Fibroblast of skin of left quadriceps (primary cell): ENCODE measurements at places on chromosomes 5 and 9.
A peak's percentile ranks its signal among the peaks of the same experiment; 100 is the strongest.

GRCh38 chr5:101686536-101687157 is 609.4 kb downstream of the SLCO4C1 start:
- no peak for DNase-seq

DNA sequence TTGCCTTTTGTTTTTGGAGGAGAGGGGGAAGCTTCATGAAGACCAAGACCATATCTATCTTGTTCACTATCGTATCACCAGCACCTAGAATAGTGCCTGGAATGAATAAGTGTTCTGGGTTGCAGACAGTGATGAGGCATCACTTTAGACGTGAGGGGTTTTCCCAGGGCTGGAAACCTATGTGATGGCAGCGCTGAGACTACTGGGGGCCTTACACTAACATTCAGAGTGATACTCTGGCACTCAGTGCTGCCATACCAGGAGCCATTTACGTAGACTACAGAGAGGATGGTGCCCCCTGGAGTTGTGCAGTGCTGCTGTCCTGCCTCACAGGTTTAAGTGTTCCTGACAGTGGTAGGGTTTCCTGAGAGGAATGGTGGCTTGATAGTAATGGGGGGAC is 6.9 kb downstream of the CCL19 start:
- DNase-seq = no peak

DNA sequence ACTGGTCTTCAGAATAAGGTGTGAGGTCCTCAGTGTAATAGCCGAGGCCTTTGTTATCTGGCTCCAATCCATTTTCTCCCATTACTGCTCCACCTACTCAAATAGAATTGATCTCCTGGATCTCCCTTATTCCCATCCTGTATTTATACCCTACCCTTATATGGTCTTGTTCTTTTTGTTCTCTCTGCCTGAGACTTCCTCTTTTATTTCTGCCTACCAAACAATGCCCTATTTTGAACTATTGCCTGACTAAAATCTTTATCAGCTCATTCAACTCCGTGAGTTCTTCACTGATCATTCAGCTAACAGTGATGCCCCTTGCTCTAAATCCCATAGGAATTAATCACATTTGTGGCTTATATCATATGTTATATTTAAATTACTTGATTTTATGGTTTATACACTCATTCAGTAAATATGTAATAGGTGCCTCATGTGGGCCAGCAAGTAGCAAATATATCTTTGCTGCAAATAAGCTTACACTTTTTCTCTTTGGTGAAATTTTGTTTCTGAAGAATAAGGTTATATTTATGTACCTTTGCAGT is 417.5 kb upstream of the MEF2C start:
- DNase-seq = no peak

GRCh38 chr5:123809594-123810221 is 297.7 kb downstream of the CSNK1G3 start:
- no peak for DNase-seq

- no peak for DNase-seq
Measured at GRCh38 chr9:110355911-110356310, 18.2 kb upstream of the TXNDC8 start.

GRCh38 chr5:149062371-149063016 is 368 bp downstream of the SH3TC2 start:
- peak; percentile 58 for DNase-seq

GRCh38 chr5:107459605-107460004 is 211.1 kb downstream of the EFNA5 start:
- DNase-seq = no peak

GRCh38 chr9:136103651-136104487 is 8.8 kb upstream of the NACC2 start:
- DNase-seq = no peak

DNA sequence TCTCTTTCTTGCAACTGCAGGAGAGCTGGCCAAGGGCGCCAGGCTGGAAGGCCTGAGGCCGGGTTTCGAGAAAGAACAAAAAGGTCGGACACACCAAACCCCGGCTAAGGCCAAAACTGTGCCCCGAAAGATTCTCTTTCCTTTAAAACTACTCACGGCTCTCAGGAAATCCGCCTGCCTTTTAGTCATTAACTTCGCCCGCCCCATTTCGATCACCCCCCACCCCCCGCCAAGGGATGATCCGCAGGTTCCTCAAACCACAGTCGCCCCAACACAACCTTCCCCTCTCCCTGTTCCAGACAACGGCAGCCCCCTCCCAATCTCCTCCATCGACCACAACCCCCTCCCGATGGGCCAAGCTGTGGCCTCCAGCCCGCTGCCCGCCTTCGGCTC is 536 bp downstream of the FEM1C start:
- no peak for DNase-seq

GRCh38 chr5:97838214-97838613 is 655.2 kb upstream of the RIOK2 start:
- DNase-seq = peak; percentile 97

- DNase-seq = no peak
Measured at GRCh38 chr5:58855851-58856739, 273.2 kb downstream of the RAB3C start.

GRCh38 chr5:56964173-56964572 is 12.2 kb upstream of the MIER3 start:
- DNase-seq = no peak

GRCh38 chr9:5305741-5306140 is 1.2 kb upstream of the RLN2 start:
- DNase-seq = no peak

- no peak for DNase-seq
Measured at GRCh38 chr5:120599576-120599975, 135.5 kb downstream of the PRR16 start.

- no peak for DNase-seq
Measured at GRCh38 chr5:133292300-133292699, 240.5 kb downstream of the HSPA4 start.

GRCh38 chr5:73312146-73312871 is 136.3 kb downstream of the FOXD1 start:
- peak; percentile 98 for DNase-seq

- DNase-seq = no peak
Measured at GRCh38 chr5:65651144-65651543, 26.3 kb downstream of the SHLD3 start.

DNA sequence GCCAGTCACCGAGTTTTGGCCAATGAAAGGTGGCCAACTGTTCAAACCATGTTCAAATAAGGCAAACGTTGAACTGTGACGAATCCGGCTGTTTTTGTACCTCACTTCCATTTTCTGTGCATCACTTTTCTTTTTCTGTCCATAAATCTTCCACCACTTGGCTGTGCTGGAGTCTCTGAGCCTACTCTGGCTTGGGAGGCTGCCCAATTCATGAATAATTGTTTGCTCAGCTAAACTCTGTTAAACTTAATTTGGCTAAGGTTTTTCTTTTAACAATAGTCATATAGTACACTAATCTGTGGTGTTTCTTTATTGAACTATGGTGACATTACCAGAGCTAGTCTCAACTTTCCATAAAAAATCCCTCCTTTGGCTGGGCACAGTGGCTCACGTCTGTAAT is 11.3 kb downstream of the NIM1K start:
- DNase-seq = no peak

GRCh38 chr9:6219981-6220380 is 4.4 kb downstream of the IL33 start:
- DNase-seq = no peak

GRCh38 chr9:88996921-88997235 is 5.6 kb downstream of the S1PR3 start:
- no peak for DNase-seq

DNA sequence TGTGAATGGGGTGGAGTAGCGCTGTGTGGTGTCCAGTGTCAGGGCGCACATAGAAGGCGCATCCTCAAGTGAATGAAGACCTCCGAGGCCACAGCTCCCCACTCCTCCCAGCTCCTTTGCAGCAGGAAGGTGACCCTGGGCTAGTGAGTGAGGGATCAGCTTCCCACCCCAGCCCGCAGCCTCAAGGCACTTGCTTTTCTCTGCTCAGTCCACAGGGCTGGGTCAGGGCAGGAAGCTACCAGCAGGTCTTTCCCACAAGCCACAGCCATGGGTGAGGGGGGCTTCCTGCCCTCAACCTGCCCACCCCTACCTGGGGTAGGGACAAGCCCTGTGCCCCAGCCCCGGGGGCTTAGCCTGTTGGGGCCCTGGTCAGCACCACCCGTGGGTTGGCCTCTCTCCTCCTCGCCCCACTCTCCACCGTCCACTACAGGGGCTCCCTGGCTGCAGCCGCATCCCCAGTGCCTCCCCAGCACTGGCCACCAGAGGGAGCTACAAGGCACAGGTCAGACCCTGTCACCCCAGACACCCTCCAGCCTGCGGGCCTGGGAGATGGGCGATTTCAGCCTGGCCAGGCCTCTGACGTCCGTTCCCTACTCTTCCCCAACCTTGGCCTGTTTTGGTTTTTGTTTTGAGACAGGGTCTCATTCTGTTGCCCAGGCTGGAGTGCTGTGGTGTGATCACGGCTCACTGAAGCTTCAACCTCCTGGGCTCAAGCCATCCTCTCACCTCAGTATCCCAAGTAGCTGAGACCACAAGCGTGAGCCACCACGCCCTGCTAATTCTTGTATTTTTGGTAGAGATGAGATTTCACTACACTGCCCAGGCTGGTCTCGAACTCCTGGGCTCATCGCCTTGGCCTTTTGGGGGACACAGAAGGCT is 1.3 kb upstream of the ABCA2 start:
- DNase-seq = no peak

DNA sequence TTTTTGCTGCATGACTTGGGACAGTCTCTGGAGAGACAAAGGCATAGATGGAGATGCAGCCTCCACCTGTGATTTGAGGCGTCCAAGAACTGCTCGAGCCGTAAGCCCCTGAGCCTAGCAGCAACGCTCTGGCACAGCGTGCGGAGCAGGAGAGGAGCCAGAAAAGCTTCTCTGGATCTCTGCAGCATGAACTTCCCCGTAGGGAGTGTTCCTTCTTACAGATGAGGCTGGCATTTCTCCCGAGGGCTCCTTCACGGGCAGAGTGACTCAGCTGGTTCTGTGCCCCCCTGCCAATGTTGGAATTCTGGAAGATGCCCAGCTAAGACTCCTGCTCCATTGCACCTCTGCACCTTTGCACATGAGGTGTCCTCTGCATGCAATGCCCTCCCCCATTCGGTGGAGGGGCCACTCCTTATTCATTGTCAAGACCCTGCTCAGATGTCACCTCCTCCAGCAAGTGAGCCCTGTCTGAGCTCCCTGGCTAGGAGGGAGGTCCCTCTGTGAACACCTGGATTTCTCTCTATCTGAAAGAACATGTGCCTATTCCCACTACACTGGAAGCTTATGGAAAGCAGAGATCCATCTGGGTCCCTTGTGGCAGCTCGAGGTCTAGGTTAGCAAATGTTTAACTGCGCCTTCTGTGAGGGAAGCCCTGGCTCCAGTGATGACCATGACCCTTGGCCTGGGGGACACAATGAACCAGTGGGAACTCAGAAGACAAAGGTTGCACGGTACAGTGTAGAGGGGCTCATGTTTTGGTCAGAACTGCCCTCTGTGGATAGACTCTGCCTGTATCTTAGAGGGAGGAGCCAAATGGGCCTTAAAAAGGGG is 39.6 kb downstream of the SH3PXD2B start:
- DNase-seq = no peak

GRCh38 chr9:135077497-135078200 is 9.8 kb upstream of the OLFM1 start:
- no peak for DNase-seq

DNA sequence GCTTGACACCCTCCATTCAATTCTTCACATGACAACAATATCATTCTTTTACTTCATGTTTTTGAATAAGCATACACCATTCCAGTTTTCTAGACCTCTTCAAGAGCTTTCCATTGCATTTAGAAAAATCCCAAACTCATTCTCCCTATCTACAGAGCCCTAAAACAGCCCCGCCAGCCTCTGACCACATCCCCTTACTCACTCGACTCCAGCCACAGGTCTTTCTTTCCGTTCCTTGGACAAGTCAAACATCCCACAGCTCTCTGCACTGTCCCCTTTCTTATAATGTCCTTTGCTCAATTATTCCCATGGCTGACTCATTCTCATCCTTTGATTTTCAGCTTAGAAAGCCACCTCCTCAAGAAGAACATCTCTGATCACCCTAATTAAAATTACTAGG is 38.2 kb downstream of the TTC39B start:
- DNase-seq = no peak

DNA sequence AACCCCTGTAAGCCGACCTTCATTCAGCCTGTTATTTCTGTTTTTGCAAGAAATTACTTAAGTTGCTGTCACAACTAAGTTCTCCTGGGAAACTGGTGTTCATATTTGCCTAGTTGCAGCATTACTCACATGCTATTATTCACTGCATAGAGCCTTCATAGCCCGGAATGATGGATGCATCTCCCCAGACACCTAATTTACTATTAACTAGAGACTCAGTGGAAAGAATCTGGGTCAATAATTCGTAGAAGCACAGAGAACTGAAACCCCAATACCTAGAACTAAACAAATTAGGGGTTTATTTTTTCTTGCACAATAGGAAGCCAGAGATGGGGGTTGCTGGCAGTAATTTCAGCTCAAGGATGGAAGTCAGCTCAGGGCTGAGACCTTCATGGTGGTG is 45.7 kb upstream of the FAM170A start:
- DNase-seq = no peak

DNA sequence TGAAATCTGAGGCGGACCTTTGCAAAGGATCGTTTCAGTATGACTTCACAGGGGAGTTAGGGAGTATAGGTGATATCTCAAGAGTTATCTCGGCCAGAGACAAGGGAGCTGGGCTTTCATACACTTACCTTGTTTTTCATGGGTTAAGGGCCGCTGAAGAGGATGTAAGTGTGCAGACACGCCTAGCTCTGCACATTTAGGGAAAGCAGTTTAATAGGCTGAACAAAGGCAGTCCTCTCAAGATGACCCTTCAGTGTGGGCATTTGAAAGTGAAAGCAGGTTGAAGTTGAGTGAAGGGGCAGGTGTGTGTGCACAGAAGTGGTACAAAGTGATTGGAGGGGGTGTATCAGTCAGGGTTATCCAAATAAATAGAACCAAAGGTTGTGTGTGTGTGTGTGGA is 33.1 kb upstream of the PRXL2C start:
- DNase-seq = no peak

DNA sequence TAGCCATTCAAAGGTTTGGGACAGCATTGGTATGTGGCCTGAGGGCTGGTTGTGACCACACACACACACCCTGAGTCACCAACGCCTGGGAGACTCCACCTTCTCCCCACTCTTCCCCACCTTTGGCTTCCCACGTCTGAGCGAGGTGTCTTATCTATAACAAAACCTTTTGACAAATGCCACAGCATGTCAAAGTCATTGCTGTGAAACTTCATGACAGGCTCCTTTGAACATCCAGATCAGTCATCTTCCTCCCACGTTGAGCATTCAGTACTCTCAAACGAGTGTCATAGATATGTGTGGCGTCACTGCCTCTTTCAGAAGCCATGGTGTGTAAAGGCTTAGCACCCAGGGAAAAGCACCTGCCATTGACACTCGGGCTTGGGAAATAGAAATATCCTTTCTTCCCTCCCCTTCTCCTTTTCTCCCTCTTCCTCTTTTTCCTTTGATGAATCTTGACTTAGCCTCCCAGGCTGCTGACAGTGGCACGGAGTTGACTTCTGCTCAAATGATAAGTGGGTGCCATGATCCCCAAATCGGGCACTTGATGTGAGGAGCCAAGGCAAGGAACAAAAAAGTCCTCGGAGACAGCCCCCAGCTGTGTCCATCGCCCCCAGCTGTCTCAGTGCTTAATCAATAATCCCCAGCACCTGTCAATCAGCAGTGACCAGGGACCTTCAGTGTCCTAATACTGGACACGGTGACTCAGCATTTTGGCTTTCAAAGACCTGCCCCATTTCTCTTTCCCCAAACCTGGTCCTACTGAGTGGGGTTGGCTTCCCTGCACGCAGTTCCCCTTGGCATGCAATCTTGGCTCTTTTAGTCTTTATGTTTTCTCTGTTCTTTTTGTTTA is 114.8 kb downstream of the FGF18 start:
- no peak for DNase-seq
